CD4-positive, alpha-beta T cell (primary cell): ENCODE measurements at places on chromosomes 2 and 18. TPM values are rescaled to one million over a fixed set of nuclear protein-coding genes. Genes with fewer than 3 reads are reported as not detected.

Gene ARMC9
- 0.16 TPM for total RNA-seq

Gene SERPINB5
- not detected for total RNA-seq

Gene HNMT
- not detected for total RNA-seq

Gene NMS
- not detected for total RNA-seq

Gene ORC4
- 29.4 TPM for total RNA-seq

Gene PPP3R1
- total RNA-seq: 69.8 TPM

Gene KCNJ13
- total RNA-seq: not detected

Gene REG3G
- not detected for total RNA-seq

Gene IL1B
- 5.6 TPM for total RNA-seq

Gene SIX3
- not detected for total RNA-seq

Gene CCDC74A
- 0.60 TPM for total RNA-seq

DNA sequence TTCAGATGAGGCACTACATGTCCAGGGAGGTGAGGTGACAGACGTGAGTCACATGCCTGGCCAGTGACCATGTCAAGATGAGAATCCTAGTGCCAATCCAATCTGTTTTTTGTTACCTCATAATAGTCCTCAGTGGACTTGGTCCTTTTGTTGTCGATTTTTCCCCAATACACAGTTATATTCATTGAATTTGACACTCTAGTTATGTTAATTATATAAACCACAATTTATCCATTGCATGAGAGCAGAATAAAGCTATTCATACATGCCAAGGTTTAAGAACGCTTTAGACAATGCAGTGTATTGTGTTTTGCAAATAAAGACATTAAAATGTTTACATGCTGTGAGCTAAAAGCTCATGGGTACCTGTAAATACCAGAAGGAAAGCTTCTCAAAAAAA, 21.6 kb upstream of the TMEFF2 start:
- DNase-seq: no peak

DNA sequence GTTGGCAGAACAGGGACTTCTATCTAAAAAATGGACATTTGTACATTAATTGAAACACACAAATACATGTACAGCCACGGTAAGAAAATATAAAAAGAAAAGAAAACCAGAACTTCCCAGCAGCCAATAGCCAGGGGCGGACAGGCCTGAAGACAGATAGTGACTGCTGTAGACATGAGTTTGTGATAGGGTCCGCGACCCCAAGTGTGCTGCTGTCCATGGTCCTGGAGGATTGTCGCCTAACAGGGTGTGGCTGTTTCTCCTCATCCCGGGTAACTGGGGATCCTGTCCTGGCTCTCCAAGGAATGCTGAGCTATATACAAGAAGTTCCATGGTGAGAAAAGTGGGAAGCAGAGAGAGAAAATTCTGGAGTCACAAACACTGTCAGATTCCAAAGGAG, 266.5 kb upstream of the SALL3 start:
- DNase-seq: no peak

- no peak for DNase-seq
These were observed 18.1 kb upstream of the RFX8 start for GRCh38 chr2:101492936-101493473.

DNA sequence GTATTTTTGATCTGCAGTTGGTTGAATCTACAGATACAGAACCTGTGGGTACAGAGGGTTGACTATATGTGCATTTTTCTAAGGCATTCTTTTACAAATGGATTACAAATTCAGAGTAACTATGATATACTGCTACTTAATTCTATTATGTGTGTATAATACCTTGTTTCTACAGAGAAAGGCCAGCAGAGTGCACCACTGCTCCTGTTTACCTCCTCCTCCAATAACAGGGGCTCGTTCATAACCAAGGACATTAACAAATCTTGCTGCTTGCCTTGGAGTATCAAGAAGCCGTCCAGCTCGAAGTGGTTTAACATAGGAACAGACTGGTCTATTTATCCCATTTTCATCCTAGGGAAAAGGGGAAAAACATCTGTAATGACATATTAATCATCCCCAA, 16.4 kb downstream of the CEP76 start:
- DNase-seq: no peak

GRCh38 chr2:7845332-7845731, 836.5 kb upstream of the ID2 start:
- no peak for DNase-seq

DNA sequence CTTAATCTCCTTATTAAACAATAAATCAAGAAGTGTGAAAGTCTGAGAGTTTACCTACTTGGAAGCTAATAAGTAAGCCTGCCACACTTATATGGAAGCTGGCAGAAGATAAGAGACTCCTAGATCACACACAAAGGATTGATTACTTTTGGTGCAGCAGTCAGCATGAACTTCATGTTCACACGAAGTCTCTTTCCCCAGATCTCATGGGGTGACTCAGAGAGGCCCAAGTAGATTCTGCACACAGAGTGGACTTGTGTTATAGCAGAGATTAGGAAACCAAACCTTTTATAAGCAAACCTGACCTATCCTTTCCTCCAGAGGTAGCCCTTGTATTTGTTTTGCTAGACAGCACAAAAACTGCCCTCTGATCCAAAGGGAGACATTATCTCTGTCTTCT, 9.9 kb upstream of the GAREM1 start:
- DNase-seq: no peak

DNA sequence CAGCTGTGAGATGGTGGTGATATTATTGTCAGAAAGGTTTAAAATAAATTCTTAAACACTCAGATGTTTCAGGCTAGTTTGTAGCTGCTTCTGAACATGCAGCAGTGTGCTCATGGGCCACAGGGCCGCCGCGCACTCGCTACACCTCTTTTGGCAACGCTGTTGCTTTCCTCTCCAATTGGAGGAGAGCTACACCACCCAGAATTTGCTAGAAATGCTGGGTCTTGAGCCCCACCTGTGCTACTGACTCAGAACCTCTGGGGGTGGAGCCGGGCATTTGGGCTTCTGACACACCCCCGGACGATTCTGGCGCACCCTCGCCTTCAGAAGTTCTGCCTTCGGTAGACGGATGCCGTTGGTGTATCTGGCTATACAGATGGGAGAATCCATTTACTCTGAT, 15.7 kb downstream of the LRRFIP1 start:
- DNase-seq: no peak

GRCh38 chr18:48155856-48156255, 225.4 kb upstream of the SMAD2 start:
- DNase-seq: no peak

GRCh38 chr2:70442301-70443077, 111.1 kb downstream of the TGFA start:
- no peak for DNase-seq

- no peak for DNase-seq
These were observed 44.0 kb upstream of the HPCAL1 start for GRCh38 chr2:10258726-10259125.

DNA sequence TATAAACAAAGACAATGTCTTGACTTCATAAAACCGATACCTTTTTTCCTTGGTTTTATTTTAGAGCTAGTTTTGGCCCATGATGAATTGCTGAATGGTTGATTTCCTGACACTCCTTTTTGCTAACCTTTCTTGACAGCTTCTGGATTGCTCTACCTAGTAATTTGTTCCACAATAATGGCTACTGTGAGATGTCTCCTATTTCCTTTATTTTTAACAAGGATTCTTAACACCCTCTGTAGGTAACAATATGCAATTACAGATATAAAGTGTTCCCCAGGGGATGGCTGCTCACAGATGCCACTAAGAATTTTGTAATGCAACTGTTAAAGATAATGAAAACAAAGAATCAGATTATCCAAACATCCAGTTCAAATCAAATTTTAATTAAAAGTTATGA, 100.8 kb upstream of the ATP5MC3 start:
- DNase-seq: no peak

DNA sequence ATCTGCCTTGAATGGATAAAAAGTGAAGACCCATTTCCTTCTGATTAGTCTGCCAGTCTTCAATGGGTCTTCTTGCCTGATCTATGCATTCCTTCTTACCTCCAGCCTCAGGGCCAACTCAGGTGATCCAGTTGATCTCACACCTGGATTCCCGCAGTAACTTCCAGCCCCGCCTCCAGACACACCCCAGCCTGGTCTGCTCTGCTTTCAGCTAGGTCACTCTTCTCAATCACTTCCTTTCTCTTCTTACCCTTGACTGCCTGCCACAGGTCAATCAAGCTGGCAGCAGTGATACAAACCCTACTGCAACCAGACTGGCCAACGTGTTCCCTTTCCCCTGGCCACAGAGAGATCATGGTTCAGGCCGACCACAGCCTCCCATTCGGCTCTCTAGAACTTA, 263.6 kb downstream of the ZNF516 start:
- DNase-seq: no peak

DNA sequence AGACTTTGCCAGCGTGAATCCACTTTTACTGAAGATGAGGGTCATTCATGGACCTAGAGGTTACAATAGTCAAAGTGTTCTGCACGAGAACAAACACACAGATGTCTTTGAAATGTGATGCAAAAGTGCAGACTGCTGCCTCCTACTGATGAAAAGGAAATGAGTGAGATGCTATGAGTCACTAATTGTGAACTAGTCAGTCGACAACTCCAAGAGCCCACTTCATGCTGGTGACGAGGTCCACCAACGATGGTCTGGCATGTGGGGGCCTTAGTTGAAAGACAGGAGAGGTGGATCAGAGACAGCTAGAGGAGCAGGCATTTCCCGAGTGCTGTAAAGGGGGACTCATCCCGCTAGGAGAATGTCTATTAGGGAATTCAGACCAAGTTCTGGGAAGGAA, 17.1 kb upstream of the ZNF236 start:
- DNase-seq: no peak

- DNase-seq: no peak
These were observed 42.3 kb downstream of the XRCC5 start for GRCh38 chr2:216151313-216152025.

- DNase-seq: no peak
These were observed 54.6 kb upstream of the ADAM23 start for GRCh38 chr2:206388698-206389097.

GRCh38 chr2:226078666-226079065, 679.2 kb downstream of the NYAP2 start:
- no peak for DNase-seq

DNA sequence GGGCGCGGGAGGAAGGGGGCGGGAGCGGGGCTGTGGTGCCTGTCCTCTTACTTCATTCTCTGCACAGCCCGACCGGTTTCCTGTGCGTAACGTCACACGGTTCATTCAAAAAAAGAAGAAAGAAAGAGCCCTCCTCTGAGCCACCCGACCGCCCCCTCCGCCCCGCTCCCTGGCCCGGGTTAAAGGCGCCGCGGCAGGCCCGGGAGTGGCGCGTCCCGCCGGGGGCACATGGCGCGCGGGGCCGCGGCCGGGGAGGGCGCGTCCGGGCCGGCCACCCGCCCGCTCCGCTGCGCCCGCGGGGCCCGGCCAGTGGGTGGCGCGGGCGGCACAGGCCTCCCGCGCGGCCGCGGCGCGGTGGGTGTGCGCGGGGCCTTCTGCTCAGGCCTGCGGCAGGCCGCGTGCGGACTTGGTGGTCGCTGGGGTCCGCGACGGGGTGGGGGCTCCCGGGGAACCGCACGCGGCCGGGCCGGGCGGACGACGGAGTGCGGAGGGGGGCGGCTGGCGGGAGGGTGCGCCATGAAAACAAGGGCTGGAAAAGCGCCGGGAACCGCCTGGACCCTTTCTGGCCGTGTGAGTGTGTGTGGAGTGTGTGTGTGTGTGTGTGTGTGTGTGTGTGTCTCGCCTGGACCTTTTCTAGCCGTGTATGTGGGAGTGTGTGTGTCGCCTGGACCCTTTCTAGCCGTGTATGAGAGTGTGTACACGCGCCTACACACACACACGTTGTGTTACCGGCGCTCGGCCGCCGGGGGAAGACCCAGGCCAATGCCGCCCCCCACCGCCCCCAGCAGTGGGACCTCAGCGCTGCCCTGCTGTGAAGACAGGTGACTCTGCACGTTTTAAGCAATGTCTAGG, 780 bp upstream of the BCL2 start:
- DNase-seq: peak; percentile 94

DNA sequence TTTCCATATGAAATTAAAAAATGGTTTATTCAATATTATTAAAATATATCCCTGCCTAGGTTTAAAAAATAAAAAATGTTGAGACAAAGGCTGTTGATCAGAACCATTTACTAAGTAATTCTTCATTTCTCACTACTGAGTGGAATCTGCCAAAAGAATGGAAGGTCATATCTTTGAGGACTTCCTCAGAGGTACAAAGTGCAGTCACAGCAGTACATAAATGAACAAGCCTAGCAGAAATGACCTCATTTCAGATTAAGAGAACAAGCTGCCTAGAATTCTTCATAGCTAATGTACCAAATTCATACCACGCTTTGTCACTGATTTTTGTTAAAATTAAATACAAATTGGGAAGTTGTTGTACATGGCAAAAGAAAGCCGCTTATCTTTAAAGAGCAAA, 318.9 kb upstream of the TFPI start:
- DNase-seq: no peak

- no peak for DNase-seq
These were observed 27.2 kb downstream of the OXER1 start for GRCh38 chr2:42736598-42737322.

DNA sequence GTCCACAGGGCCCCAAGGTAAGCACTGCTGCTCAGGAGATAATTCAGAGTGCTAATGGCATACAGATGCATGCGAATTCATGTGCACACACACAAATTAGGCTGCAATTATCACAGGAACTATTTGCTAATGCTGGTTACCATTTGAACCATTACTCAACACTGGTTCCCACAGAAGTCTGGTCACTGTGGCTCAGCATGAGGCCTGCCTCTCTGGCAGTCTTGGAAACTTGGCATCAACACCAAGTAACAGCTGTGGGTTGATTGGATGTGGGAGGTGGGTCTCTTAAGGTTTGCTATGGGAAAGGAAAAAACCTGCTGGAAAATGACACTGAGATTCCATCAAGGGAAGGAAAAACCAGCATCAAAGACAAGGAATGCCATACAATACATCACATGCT, 105.0 kb downstream of the CELF4 start:
- no peak for DNase-seq

DNA sequence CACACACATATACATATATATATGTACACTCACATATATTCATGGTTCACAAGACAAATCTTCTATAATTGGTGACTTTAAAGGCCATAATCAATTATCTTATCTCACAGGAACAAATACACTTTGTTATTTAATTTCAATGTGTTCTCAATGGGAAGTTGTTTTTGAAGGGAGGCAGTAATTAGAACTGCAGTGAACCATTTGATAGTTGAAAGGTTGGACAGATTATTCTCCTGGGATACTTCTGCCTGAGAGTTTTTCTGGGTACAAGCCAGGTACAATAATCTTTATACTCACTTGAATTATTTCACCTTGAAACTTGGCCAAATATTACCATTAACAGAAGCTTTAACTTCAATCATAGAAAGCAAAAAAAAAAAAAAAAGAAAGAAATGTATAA, 546.6 kb upstream of the LRRTM4 start:
- DNase-seq: no peak

DNA sequence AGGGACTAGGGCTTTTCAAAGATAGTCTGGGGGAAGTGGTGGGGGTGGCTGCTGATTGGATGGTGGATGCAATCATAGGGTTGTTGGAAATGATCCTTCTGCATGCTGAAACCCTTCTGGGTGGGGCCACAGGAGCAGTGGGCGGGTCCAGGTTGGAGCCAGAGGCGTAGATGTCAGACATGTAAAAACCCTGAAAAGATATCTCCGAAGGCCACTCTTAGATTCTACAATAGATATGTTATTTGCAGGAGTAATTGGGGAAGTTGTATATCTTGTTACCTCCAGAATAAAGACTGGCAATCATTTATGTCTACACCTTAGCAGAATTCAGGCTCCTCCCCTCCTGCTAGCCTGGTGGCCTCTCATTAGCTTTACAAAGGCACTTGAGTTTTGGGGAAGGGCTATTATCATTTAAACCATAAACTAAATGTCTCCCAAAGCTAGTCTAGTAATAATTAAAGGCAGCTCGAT, 8.2 kb upstream of the FAM98A start:
- no peak for DNase-seq
